ENCODE measurements at places on chromosomes 16 and 17.

- no peak for DNase-seq
Observed at GRCh38 chr17:60622961-60623360, 23.0 kb downstream of the PPM1D start.

GRCh38 chr17:75773121-75773807 is 8.3 kb upstream of the GALK1 start:
- no peak for DNase-seq

GRCh38 chr17:44066204-44066930 is at the start of gene LSM12:
Gene LSM12 (minus strand): TSS chr17:44066671. CDS start chr17:44066587, 84 bp downstream.
- DNase-seq, result peak; percentile 96

- DNase-seq, result peak; percentile 94
Observed at GRCh38 chr17:80959330-80960036, 32.2 kb upstream of the CHMP6 start.

GRCh38 chr17:9982159-9982558 is 77.1 kb upstream of the RCVRN start:
- DNase-seq, result no peak

DNA sequence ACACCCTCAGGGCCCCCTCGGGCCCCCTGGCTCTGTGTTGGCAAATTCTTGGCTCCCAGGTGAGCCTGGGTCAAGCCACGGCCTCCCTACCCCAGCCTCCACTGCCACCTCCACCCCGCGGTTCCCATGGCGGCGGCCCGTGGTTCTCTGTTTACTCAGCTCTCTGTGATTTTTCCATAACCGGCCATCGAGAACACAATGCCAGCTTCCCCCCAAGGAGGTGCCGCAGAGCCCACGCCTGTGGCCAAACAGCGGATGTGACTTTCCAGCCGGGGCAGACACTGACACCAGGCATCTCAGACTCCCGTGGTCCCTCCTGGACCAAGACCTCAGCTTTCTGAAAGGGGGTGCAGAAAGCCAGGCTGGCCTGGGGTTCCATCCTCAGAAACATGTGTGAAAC is 21.6 kb upstream of the ATP2A3 start:
- no peak for DNase-seq

DNA sequence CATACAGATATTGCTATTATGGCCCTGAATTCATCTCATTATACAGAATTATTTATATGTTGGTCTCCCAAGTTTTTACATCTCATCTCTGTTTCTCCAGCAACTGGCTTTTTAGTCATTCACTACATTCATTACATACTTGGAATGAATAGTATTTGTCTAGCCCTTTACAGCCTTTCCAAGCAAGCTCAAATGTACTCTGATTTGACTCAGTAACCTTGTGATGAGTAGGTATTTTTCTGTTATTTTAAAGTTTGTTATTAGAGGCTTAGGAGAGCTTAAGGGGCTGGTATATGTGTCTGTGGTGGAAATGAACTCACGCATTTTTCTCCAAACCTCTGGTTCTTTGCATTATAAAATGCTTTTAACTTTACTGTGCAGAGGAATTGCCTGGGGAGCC is 224.7 kb downstream of the SNX29 start:
- DNase-seq, result no peak

GRCh38 chr16:84606081-84606875 is 11.6 kb downstream of the COTL1 start:
- DNase-seq, result no peak

Data from AG20443 (cell line).